MM.1S (cell line): ENCODE measurements at places on chromosomes 7 and 10.

GRCh38 chr10:86376403-86376802, 9.8 kb upstream of the GRID1 start:
- DNase-seq = no peak
- no peak overlapping the region for H3K27ac ChIP-seq
- no peaks in the 10 kb centered on the region for H3K27me3 ChIP-seq
- H3K36me3 ChIP-seq = no peaks in the 10 kb centered on the region
- no peaks in the 10 kb centered on the region for H3K4me1 ChIP-seq
- H3K4me3 ChIP-seq = no peak overlapping the region

DNA sequence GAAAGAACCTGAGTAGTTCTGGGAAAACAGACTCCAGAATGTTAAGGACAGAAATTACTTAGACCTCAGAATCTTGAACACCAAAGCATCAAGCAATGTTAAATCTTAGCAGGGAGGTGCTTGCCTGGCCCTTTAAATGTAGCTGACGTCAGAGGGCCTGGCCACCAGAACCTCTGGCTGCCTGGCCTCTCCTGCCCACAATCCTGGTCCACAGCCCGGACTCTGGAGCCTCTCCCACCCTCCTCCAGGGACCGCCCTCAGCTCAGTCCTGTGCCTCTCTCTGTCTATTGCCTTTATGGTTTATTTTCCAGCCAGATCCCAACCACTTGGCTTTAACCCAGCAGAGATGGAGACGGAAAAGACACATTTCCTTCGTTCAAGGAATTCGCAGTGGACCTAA, 42.2 kb upstream of the EGR2 start:
- no peak overlapping the region for H3K27ac ChIP-seq
- peaks cover 4% of the 10 kb centered on the region; the same call in 1 of the 2 replicates for H3K4me1 ChIP-seq

GRCh38 chr10:87095236-87095945, 385 bp downstream of the SHLD2 start:
- H3K27ac ChIP-seq = peak overlapping the region; percentile 91
- DNase-seq = peak; percentile 74

- peaks cover 4% of the 10 kb centered on the region; the same call in 1 of the 2 replicates for H3K36me3 ChIP-seq
- no peak for DNase-seq
- H3K27ac ChIP-seq = no peak overlapping the region
- H3K4me1 ChIP-seq = no peaks in the 10 kb centered on the region
These were observed 37.2 kb downstream of the ERLIN1 start for GRCh38 chr10:100148353-100149211.

DNA sequence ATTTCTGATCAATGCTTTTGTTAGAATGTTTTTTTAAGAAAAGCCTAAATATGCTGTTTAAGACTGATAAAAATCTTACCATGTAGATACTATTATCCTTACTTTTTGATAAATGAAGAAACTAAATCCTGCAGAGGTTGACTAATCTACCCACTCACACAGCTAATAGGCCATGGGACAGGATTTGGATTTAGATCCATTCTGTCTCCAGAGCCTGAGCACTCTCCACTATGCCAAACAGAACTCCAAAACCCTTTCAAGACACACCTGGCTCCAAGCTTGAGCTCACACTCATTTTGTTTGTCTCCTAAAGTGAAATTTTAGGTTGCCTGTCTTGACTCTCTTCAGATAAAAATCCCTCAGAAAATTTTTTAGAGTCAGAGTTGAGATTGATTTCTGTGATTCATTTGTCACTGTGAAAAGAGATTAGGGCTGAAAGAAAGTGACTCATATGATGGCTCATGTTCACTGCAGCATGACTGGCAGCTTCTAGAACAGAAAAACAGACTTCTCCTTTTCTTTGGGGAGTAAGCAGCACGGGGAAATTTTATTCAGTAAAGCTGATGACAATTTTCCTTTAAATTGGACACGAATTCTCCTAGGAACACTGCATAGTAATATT, 132.3 kb upstream of the POT1 start:
- H3K36me3 ChIP-seq = no peaks in the 10 kb centered on the region
- no peak overlapping the region for H3K27ac ChIP-seq
- no peaks in the 10 kb centered on the region for H3K4me1 ChIP-seq
- no peaks in the 10 kb centered on the region for H3K27me3 ChIP-seq
- DNase-seq = no peak

DNA sequence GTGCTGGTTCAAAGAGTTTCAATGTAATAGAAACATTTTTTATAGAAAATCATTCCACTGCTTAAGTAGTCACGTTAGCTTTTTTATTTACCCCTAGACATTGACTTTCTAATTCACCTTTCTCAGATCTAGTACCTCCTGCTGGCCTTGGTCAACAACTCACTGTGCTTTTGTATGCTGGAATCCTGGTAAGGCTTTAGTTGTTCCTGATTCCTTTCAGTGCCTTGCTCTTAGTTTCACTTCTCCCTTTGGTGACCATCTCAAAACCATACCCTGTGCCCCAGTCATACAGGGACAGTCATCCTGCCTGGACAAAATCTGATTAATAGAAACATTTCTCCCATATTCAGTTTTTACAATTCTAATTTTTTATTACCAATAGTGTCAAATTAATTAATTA, 130.2 kb downstream of the GPR37 start:
- no peaks in the 10 kb centered on the region for H3K27me3 ChIP-seq
- DNase-seq = no peak
- no peaks in the 10 kb centered on the region for H3K4me1 ChIP-seq
- H3K36me3 ChIP-seq = no peaks in the 10 kb centered on the region

DNA sequence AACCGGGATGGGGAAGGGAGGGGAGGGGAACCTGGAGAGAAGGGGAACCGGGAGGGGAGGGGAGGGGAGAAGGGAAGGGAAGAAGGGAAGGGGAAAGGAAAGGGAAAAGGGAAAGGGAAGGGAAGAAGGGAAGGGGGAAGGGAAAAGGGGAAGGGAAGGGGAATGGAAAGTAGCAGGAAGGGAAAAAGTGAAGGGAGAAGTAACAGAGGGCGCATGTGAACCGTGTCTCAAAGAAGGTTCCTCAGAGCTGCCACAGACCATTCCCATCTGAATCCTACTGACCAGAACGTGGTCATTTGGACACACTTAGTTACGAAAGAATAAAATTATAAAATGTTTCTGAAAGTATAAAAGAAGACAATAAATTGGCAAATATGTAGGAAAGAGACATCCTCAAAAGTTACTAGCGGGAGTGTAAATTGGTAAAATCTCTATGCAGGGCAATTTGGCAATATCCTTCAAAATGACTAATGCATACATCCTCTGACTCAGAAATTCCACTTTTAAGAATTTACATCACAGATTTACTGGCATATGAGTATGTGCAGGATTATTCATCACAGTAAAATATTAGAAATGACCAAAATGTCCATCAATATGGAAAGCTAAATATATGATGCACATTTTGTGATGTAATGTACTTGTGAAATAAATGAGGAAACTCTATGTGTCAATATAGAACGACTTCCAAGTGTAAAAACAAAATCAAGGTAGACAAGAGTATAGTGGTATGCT, 12.9 kb downstream of the C10orf67 start:
- no peak for DNase-seq
- H3K36me3 ChIP-seq = no peaks in the 10 kb centered on the region
- H3K4me1 ChIP-seq = no peaks in the 10 kb centered on the region

DNA sequence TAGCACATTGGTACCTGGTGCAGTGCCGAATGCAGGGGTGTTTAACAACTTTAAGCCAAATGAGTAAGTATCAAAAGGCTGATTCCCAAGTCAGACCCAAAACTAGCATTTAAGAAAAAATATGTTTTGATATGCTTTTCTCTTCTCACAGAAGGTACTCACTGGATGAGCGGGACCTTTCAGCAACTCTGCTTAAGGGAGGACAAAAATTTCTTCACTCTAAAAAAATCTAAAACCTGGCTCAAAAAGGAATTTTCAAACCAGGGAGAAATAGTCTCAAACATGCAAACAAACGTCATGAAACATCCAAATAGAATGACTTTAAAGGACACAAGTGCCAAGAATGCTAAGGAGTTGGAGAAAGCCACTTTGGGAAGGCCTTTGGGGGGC, 962.1 kb downstream of the KCNMA1 start:
- H3K36me3 ChIP-seq = no peaks in the 10 kb centered on the region
- no peak overlapping the region for H3K4me3 ChIP-seq
- H3K4me1 ChIP-seq = no peaks in the 10 kb centered on the region
- DNase-seq = no peak
- no peak overlapping the region for H3K27ac ChIP-seq
- no peaks in the 10 kb centered on the region for H3K27me3 ChIP-seq

GRCh38 chr10:23412223-23412622, 26.7 kb upstream of the OTUD1 start:
- no peaks in the 10 kb centered on the region for H3K27me3 ChIP-seq
- H3K4me1 ChIP-seq = 0 out of 2 replicates have a peak, but pooled peaks cover 5% of the 10 kb centered on the region
- H3K4me3 ChIP-seq = no peak overlapping the region
- H3K27ac ChIP-seq = no peak overlapping the region
- no peak for DNase-seq
- no peaks in the 10 kb centered on the region for H3K36me3 ChIP-seq

DNA sequence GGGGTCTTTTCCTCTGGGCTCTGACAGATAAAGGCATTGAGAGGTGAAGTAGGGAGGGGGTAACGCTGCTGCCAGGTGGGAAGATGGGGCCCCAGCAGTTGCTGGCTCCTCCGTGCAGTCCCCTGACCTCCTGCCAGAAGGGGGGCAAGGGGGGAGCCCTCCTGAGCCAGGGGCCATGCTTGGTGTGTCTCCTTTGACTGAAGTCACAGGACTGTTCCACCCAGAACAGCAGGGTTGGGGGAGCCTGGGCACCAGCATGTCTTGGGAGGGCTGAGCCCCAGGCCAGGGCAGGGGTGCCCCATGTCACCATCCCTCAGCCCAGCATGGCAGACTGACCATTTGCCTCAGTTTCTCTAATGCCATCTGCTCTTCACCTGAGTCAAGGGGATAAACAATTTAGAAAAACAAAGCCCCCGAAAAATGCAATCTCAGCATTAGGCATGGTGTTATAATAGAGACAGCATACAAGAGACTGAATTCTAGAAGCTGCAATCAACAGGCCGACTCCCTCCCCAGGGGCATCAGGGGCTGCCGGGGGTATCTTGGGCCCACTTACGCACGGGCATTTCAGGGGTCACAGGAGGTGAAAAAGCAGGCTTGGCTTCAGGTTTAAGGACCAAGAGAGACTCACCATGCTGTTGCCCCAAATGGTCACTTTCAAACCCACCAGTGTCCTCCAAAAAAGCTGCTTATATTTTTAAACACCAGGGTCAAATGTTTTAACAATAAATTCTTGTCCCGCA, 108.6 kb upstream of the GPR26 start:
- H3K27me3 ChIP-seq = no peaks in the 10 kb centered on the region
- 0 out of 2 replicates have a peak, but pooled peaks cover 5% of the 10 kb centered on the region for H3K4me1 ChIP-seq
- DNase-seq = no peak
- H3K36me3 ChIP-seq = no peaks in the 10 kb centered on the region
- H3K27ac ChIP-seq = no peak overlapping the region

GRCh38 chr10:4498711-4499251, 327.2 kb upstream of the AKR1E2 start:
- DNase-seq = no peak
- no peak overlapping the region for H3K4me3 ChIP-seq
- H3K4me1 ChIP-seq = no peaks in the 10 kb centered on the region
- no peaks in the 10 kb centered on the region for H3K27me3 ChIP-seq

GRCh38 chr10:71078454-71079145, 133.8 kb upstream of the UNC5B start:
- H3K27me3 ChIP-seq = peaks cover 76% of the 10 kb centered on the region
- no peaks in the 10 kb centered on the region for H3K4me1 ChIP-seq
- no peak overlapping the region for H3K27ac ChIP-seq
- H3K4me3 ChIP-seq = no peak overlapping the region
- no peak for DNase-seq

DNA sequence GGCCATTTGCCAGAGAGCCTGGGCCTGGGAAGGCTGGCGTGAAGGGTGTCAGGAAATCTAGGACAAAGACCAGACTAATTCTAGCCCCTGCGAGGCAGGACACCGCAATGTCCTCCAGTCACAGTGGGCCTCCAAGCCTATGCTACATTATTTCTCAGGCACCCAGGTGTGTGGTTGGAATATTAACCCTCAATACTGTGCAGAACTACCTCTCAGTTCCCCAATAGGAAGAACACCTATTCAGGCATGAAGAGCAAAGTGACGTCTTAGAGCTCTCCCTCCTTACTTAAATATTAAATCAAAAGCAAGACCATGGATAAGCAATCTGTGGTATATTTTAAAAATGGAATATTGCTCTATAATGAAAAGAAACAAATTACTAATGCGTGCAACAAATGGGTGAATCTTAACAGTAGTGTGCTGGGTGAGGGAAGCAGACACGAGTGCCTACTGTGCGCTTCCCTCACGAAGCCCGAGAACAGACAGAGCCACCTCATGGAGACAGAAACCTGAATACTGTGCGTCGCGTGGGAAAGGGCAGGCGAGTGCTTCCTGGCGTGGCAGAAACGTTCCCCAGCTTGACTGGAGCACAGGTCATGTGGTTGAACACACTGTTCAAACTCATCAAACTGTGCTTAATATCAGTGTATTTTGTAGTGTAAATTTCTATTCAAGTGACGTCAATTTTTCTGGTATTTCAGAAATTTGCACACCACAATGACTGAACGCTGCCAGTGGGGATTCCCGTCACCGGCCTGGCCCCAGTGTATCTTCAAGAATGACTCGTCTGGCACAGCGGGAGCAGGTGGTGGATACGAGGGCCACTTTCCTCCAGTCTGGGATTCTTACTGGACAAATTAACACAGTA, 15.5 kb upstream of the PTPRN2 start:
- H3K4me3 ChIP-seq = no peak overlapping the region
- H3K36me3 ChIP-seq = no peaks in the 10 kb centered on the region
- no peaks in the 10 kb centered on the region for H3K27me3 ChIP-seq
- no peak overlapping the region for H3K27ac ChIP-seq

DNA sequence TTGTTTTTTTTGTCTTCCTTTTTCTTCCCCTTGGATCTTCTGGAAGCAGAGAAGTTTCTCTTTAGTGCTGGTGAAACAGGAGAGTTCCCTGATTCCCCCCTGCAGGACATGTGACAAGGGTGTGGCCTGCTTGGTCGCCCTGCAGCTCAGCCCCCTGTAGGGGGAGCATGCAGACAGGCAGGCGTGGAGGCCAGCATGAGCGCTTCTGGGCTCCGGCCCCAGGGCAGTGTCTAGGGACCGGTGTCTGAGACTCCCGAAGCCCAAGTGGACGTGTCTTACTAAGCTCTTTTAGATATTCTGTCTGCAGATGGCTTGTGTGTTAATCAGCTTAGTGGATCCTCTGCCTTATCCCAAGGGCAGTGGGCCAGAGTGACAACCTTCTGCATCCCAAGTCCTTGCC, 26.1 kb downstream of the PRSS58 start:
- no peak for DNase-seq
- H3K27ac ChIP-seq = no peak overlapping the region
- H3K4me3 ChIP-seq = no peak overlapping the region
- no peaks in the 10 kb centered on the region for H3K36me3 ChIP-seq
